ENCODE measurements at places on chromosomes 11 and 22. TPM values are rescaled to one million over a fixed set of nuclear protein-coding genes. Genes with fewer than 3 reads are reported as not detected.

Gene FGF4
- polyA plus RNA-seq: not detected

GRCh38 chr22:49412236-49412635 lies 415.4 kb downstream of the BRD1 start:
- no peak for DNase-seq

DNA sequence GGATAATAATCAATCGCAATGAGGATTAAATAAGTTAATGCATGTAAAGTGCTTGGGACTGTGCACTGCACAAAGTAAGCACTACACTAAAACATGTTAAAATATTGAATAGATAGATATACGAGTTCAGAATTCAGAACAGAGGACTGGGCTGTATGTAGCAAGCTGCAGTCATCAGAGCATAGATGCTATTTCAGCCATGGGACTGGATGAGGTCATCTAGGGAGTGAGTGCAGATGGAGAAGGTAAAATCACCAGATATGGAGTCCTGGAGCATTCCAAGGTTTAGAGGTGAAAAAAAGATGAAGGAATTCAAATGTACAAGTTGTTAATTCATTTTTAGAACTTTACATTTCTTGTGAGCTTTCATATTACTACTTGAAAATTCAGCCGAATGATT lies 347.5 kb upstream of the DDI1 start:
- no peak for DNase-seq

DNA sequence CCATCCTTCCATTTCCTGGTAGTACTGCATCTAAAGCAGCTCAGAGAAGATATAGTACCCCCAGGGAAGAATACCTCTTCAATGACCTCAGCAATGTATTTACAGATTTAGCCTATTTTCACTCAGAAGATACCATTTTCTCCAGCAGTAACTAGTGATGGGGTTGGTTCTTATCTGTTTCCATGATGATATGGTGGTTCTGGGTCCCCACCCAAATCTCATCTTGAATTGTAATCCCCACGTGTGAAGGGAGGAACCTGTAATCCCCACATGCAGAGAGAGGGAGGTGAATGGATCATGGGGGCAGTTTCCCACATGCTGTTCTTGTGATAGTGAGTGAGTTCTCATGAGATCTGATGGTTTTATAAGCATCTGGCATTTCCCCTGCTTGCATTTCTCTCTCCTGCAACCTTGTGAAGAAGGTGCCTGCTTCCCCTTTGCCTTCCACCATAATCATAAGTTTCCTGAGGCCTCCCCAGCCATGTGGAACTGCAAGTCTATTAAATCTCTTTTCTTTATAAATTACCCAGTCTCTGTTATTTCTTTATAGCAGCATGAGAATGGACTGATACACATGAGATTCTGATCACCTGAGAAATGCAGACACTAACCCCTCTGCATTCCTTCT lies 139.2 kb downstream of the CCDC81 start:
- DNase-seq: no peak

Data from urinary bladder (tissue), 4 donors.